AG10803 (cell line): ENCODE measurements at places on chromosomes 1 and 21.

GRCh38 chr1:70685300-70686286 is 274.5 kb downstream of the CTH start:
- peak; percentile 73 for DNase-seq

DNA sequence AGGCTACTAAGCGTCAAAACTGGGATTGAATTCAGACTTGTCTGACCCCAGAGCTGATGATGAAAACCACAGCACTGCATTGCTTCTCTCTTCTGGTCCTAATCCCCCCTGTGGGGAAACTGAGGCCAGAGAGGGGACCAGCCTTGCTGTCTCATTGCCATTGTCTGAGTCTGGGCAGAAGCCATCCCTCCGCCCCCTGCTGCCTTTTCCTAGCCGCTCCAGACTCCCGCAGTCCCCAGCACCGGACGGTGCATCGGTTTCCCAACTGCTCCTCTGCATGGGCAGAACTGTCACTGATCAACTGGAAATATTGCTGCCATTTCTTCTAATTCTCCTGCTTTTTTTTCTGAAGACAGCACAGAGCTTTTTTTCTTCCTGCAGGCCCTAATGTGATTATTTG is 157.4 kb downstream of the ACTL8 start:
- no peak for DNase-seq

DNA sequence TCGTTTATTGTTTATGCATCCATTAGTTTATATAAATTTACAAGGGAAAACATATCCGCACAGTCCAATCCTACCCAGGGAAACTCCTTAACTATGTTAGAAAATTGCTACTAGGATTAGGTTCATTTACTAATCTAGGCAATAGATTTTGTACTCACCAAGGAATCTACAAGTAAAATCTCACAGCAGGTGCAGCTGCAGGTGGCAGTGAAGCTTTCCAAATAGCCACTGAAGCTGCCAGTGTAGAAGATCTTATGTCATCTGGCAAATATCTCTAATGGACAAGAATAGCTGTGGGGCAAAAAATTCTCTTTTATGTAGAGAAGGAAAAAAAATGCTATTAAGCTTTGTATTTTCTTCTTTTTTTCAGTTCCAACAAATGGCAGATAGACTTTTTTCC is 963.4 kb upstream of the ADGRL4 start:
- DNase-seq: no peak

GRCh38 chr1:85465786-85466134 is 801 bp upstream of the DDAH1 start:
- DNase-seq: peak; percentile 61

DNA sequence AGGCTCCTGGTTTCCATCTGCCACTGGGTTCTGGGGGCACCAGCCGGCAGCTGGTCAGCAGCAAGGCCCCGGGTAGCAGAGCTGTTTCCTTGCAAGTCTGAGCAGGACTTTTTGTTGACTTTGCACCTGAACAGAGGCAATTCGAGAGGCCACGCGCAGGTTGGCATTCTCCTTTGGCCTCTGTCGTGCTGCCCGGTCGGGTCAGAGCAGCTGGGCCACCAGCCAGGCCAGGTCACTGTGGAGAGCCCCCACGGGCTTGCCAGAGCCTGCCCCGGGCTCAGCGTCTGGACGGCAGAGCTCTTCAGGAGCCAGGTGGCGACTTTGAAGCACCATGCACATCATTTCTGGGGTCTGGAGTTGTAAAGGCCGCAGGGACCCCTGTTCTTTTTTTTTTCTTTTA is 28.4 kb upstream of the TMEM52 start:
- DNase-seq: no peak

GRCh38 chr1:202505356-202505755 is 156.9 kb downstream of the PPP1R12B start:
- DNase-seq: peak; percentile 81

DNA sequence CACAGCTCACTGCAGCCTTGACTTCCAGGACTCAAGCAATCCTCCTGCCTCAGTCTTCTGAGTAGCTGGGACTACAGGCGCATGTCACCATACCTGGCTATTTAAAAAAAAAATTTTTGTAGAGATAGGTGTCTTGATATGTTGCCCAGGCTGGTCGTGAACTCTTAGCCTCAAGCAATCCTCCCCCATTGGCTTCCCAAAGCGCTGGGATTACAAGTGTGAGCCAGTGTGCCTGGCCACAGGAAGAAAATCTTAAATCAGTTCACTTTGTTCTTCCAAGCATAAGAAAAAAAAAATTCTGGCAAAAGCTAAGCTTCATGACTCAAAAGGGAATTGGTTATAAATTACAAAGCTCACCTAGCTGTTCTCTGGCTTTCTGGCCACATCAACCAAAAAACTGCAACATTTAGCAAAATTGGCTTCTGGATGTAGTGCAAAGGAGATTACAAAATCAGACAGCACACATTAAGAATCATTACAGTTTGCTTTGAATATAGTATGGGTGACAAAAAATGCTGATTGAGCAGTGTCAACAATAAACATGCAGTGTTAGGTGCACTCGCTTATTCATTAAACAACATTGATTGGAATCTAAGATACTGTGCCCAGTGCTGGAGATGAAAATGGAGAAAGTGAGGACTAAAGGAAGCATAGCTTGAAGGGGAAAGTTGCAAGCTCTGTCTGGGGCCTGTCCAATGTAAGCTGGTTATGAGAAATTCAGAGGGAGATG is 76.7 kb downstream of the KCTD3 start:
- no peak for DNase-seq

GRCh38 chr21:25171438-25171837 is 435.8 kb downstream of the MRPL39 start:
- DNase-seq: peak; percentile 66

DNA sequence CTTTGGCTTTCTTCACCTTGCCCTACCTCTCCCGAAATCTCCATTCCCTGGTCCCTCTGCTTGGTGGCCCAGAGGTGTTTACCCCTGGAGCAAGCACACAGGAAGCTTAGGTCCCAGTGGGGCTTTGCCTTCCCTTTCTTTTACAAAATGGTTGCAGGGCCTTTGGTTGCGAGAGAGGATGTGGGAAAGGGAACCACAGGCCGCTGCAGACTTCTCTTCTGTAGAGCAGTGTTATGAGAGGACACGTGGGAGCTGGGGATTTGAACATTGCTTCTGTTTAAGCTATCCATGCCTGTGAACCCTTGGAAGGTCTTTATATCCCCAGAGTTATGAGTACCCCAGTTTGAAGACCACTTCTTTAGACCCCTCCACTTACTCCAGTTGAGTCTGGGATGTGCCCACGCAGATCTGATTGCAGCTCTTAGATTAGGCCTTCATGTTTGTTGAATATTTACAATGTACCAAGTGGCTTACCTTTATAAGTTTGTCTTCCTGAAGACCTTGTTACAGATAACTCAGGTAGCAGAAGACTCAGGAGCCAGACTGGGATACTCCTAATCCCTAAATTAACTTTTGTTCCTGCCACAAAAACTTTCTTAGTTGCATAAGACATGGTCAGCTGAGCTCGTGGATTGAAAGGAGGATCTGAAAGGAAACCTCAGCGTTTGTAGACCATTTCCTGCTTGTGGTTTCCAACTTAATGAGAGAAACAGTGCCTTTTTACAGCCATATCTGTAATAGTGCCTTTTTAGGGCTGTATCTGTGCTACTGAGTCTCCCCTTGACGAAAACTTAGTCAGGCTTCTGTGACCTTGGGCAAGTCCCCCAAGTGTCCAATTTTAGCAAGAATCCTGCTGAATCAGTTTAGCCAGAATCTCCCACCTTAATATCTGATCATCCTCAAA is 21.9 kb upstream of the IVNS1ABP start:
- DNase-seq: peak; percentile 52

DNA sequence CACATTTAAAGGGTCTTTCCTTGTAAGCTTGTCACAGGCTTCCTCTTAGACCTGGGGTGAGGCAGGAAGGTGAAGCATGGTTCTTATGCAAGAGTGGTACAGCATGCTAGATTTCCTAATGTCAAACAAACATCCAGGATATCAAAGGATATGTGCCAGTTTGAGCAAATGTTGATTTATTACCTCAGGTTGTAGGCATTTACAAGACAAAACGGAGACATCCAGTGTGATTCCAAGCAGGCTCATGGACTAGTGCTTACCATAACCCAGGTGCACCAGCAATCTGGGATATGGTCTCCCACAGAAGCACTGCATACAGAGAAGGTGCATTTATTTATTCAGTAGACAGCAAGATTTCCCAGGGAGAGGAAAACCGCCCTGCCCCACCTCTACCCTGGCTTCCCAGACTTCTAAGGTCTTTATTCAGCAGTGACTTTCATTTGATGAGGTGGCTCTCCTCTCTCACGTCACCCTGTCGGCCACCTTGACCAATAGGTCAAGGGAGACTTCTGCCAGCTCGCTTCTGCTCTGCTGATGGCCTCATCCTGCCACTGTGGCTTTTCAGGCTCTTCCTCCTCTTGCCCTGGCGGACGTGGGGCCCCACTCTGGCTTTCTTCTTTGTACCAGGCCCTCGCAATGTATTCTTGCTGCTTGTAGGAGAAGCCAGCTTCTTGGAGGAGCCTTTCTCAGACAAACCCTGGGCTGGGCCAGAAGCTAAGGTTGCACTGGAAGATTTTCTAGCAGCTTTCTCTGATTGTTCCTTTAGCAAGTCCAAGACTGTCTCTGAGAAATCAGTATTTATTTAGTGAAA is 25.6 kb downstream of the HHIPL2 start:
- no peak for DNase-seq

DNA sequence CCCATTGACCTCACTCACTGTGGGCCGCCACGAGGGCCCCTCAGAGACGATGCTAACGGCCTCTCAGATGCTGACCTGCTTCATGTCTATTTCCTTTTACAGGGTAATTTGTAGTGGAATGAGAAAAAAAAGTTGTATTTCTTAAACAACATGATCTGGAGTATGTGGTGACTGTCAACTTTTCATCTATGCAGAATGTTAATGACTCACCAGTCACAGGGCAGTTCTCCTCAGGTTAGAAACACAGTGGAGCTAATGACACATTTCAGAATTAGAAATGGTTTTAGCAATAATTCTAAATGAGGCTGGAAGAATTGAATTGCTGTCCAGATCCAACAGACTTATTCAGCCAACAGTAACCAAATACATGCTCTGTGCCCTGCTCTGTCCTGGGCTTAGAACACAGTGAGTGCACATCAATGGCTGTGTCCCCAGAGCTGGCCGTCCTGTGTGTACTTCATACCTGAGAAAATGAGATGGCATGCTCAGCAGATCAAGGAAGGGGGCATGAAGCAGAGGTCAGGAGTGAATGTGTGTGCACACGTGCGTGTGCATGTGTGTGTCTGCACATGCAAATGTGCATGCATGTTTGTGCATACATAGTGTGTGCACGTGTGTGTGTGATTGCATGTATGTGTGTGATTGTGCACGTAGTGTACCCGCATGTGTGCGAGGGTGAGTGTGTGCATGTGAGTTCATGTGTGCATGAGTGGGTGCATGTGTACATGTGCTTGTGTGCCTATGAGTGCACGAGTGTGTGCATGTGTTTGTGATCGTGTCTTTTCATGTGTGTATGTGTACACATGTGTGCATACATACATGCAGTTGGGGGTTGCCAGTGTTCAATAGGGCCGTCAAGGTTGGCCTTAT is 145.3 kb downstream of the PCBP3 start:
- no peak for DNase-seq

GRCh38 chr1:200535605-200536004 is 84.9 kb downstream of the KIF14 start:
- no peak for DNase-seq

DNA sequence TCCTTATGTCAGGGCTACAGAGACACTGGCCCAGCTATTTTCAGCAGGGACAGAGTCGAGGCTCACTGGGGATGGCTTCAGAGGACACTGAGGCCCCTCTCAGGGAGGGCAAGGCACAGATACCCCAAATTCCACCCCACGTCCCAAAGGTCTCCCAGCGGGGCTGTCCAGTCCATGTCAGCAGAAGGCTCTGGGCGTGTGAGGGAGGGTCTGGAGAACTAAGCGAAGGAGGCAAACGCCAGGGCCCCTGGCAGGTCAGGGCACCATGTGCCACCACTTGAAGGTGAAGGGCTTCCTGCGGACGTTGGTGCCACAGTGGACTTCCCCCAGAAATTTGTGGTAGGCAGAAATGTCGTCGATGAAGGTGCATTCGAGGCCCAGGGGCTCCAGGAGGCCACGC is 15.0 kb upstream of the SDHB start:
- no peak for DNase-seq

- no peak for DNase-seq
Observed at GRCh38 chr1:203632941-203633340, 6.3 kb downstream of the ATP2B4 start.

GRCh38 chr1:234168061-234168724 is 205.1 kb upstream of the COA6 start:
- no peak for DNase-seq

DNA sequence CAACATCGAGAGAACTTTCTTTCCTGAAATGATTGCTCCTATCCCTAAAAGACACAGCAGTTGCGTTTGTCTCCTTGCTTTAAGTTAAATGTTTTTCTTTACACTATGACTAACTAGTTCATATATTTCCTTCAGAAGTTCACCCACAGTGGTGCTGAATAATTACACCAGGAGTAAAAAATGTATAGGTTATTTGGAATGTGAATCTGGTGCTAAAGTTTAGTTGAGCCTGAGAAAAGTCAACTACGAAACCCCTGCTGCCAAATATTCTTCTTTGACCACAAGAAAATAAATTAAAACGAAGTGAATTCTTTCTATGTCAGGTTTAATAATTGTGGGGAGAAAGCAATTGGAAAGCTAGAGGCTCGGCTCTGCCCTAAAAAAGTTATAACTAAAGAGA is 52.8 kb downstream of the C4BPA start:
- DNase-seq: no peak

DNA sequence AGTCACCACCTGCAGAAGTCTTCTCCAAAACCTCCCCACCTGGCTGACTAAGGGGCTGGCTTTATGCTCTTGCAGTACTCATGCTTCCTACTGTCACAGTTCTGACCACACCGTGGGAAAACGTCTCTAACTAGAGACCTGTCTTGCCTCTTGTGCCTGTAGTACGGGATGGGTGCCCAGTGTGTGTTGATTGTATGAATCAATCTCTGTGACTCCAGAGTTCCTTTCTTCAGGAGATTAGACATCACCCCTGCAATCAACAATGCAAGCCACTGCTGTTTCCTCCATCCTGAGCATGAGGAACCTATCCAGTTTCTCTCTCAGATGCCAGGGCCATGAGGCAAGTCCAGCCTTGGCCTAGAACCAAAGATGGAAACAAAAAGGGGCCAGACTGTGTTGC is 64.1 kb downstream of the LRRN2 start:
- no peak for DNase-seq
